ENCODE measurements at places on chromosomes 7 and 10. TPM values are rescaled to one million over a fixed set of nuclear protein-coding genes. Genes with fewer than 3 reads are reported as not detected.

GRCh38 chr10:118680197-118680596 is 74.6 kb downstream of the CACUL1 start:
- no peaks in the 10 kb centered on the region for H3K27me3 ChIP-seq
- no peak overlapping the region for H3K27ac ChIP-seq
- H3K4me1 ChIP-seq: no peaks in the 10 kb centered on the region
- H3K36me3 ChIP-seq: peaks cover 3% of the 10 kb centered on the region
- DNase-seq: no peak

DNA sequence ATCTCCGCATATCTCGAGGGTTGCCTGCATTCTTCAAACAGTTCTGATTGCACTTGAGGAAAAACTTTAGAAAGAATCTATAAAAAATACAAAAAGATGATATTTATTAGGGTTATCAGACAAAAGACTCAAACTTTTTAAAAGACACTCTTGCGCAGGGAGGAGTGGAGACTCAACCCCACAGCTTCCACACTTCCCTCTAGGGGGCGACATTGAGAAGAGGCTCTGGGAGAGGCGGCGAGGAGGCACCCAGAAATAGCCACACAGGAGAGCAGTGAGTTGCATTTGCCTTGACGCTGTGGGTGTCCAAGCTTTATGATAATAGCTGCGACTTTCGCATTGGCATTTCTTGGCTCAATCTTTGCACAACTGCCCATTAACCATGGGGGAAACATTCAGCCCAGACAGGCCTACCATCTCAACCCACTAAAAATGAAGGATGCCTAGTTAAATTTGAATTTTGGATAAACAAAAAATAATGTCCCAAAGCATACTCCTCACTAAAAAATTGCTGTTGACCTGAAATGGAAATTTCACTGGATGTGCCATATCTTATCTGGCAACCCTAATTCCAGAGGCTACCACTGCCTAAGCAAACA is 86.2 kb downstream of the EBF3 start:
- no peaks in the 10 kb centered on the region for H3K4me1 ChIP-seq
- no peak overlapping the region for H3K27ac ChIP-seq
- no peaks in the 10 kb centered on the region for H3K27me3 ChIP-seq
- no peaks in the 10 kb centered on the region for H3K36me3 ChIP-seq
- no peak for DNase-seq
- no peak overlapping the region for H3K4me3 ChIP-seq

DNA sequence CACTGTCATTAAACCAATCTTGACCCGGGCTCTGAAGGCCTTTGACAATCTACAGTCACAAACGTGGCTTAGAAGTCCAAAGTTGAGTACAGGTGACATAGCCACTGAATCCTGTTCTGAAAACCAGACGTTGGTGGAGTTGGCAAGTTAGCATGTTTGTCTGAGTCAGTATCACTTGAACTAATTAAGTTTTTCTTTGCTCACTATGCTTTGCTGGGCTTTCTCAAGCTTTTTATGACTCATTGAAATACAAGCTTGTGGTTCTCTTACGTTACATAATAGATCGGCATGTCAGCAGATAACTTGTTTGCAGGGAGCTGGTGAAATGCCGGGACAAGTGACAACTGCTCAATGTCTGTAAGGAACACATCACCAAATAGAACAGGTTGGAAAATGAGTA is 53.8 kb downstream of the ARL5B start:
- no peaks in the 10 kb centered on the region for H3K4me1 ChIP-seq
- no peaks in the 10 kb centered on the region for H3K27me3 ChIP-seq
- H3K27ac ChIP-seq: no peak overlapping the region
- no peak for DNase-seq

- no peaks in the 10 kb centered on the region for H3K27me3 ChIP-seq
- no peak overlapping the region for H3K4me3 ChIP-seq
- no peaks in the 10 kb centered on the region for H3K4me1 ChIP-seq
- DNase-seq: no peak
These were observed 388.7 kb upstream of the MGMT start for GRCh38 chr10:129078346-129078745.

GRCh38 chr7:101916041-101916800 is 98.8 kb downstream of the CUX1 start:
- no peak overlapping the region for H3K4me3 ChIP-seq
- H3K27me3 ChIP-seq: no peaks in the 10 kb centered on the region
- H3K36me3 ChIP-seq: peaks cover 8% of the 10 kb centered on the region
- no peak overlapping the region for H3K27ac ChIP-seq

DNA sequence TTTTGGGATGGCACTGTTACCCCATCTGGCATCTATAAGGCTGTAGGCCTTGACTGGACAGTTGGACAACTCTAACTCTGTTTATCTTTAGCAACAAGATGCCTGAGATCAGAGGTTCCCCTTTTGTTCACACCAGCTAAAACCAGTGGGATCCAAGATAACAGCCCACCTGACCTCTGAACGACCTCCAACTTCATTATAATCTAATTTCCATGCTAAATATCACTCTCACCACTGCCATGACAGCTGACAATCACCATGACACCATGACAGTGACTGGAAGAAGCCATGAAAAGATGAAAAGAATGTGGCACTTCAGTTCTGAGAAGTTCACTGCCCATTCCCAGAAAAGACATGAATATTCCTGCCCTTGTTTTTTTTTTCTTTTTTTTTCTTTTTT is 281.4 kb upstream of the TAC1 start:
- H3K4me3 ChIP-seq: no peak overlapping the region
- H3K4me1 ChIP-seq: no peaks in the 10 kb centered on the region
- no peaks in the 10 kb centered on the region for H3K36me3 ChIP-seq
- no peaks in the 10 kb centered on the region for H3K27me3 ChIP-seq

DNA sequence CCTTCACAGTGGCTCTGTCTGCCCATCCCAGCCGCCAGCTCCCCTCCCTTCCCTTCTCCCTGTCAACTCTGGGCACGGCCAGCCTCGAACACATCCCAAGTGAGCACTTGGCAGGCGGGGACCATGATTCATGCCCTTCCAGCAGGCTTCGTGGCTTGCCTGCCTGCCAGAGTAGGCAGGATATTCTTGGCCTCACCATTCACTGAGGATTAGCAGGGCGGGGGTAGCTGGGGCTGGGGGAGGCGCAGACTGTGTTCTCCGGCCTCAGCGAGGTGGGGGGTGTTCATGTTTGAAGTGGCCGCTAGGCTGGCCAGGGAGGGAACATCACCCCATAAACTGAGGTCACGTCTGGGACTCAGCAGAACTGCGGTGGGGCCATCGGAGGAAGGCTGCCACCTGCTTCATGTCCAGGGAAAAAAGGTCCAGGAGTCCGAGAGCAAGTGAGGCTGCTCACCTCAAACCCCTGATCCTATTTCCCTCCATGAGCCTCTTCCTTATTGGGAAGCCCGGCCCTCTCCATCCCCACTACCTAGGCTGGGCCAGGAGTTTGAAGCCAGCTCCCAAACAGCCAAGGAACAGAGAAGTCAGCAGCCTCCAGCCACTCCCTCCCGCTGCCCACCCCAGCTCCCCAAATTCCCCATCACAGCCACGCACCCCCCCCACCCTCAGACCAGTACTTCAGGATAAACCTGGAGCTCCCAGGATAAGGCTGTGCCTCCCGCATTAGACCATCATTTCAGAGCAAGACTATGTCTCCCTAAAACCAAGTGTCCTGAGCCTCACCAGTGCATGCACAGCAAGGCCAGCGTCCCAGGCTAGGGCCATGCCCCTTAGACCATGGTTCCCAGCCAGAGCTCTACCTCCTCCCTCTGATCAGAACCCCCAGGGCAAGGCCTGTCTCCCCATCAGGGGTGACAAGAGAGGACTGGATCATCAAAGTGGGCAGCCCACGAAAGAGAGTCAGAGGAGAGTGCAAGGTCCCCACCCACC is 42.8 kb upstream of the RABGEF1 start:
- no peak overlapping the region for H3K27ac ChIP-seq
- DNase-seq: no peak
- H3K36me3 ChIP-seq: no peaks in the 10 kb centered on the region
- H3K4me3 ChIP-seq: no peak overlapping the region

- DNase-seq: no peak
- no peak overlapping the region for H3K27ac ChIP-seq
- H3K4me3 ChIP-seq: no peak overlapping the region
- no peaks in the 10 kb centered on the region for H3K4me1 ChIP-seq
- peaks cover 36% of the 10 kb centered on the region for H3K36me3 ChIP-seq
These were observed 307.0 kb upstream of the IMMP2L start for GRCh38 chr7:111869280-111869679.

GRCh38 chr10:10772874-10773508 is 244.7 kb upstream of the CELF2 start:
- no peaks in the 10 kb centered on the region for H3K4me1 ChIP-seq
- H3K4me3 ChIP-seq: no peak overlapping the region
- H3K27me3 ChIP-seq: no peaks in the 10 kb centered on the region
- DNase-seq: no peak

DNA sequence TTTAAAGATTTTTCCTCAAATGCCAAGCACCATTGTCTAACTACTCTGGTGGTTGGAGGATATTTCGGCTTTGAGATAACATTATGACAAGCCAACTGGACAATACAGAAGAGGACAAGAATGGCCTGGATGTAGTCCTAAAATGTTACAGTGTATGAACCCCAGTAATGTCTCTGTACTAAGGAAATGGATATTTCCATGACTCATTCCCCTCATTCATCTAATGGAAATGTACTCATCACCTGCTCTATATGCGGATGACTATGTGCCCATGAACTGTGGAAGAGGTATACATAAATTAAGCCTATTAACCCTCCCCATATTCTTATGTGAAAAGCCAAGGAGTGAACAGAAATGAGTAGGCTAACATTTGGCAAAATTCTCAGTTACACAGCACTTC is 207.9 kb downstream of the CACNA2D1 start:
- H3K27me3 ChIP-seq: no peaks in the 10 kb centered on the region
- no peak overlapping the region for H3K4me3 ChIP-seq
- no peak for DNase-seq
- no peaks in the 10 kb centered on the region for H3K36me3 ChIP-seq
- no peak overlapping the region for H3K27ac ChIP-seq

GRCh38 chr7:18320971-18321567 is 174.5 kb upstream of the HDAC9 start:
- no peak overlapping the region for H3K4me3 ChIP-seq
- no peak for DNase-seq
- no peaks in the 10 kb centered on the region for H3K36me3 ChIP-seq
- no peaks in the 10 kb centered on the region for H3K27me3 ChIP-seq
- H3K4me1 ChIP-seq: no peaks in the 10 kb centered on the region
- no peak overlapping the region for H3K27ac ChIP-seq

- no peak for DNase-seq
- H3K4me1 ChIP-seq: no peaks in the 10 kb centered on the region
- no peak overlapping the region for H3K4me3 ChIP-seq
These were observed 52.9 kb downstream of the RELN start for GRCh38 chr7:103936558-103936957.

DNA sequence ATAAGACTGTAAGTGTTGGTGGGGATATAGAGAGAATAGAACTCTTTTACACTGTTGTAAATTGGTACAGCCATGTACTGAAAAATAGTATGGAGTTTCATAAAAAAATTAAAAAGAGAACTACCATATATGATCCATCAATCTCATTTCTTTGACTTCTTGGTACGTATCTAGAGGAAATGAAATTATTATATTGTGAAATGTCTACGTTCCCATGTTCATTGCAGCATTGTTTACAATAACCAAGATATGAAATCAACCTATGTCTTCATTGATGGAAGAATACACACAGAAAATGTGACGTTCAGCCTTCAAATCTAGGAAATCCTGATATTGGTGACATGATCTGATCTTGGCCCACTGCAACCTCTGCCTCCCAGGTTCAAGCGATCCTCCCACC is 32.0 kb downstream of the SHOC2 start:
- DNase-seq: no peak
- H3K27ac ChIP-seq: no peak overlapping the region
- H3K27me3 ChIP-seq: no peaks in the 10 kb centered on the region
- H3K36me3 ChIP-seq: no peaks in the 10 kb centered on the region
- H3K4me1 ChIP-seq: no peaks in the 10 kb centered on the region

DNA sequence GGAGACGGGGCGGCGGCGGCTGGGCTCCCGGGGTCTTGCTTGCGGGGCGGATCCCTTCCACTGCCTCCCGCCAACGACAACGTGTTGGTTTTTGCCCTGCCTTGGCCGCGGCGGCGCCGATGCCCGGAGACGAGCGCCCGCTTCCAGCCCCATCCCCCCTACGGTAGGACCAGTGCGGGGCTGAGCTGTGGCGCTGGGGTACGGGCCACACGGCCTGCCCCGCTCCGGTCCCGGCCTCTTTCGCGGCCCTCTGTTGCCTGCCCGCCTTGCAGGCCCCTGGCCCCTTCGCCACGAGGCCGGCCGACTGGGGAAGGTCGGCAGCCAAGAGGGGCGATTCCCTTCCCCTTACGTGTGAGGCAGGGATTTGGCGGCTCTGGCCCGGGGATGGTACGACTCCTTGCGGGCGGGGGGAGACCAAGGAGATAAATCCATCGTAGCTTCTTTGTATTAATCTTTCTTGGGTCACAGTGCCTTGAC is 488 bp downstream of the EIF4H start:
- peak overlapping the region; percentile 95 for H3K27ac ChIP-seq
- peak overlapping the region; percentile 91 for H3K4me3 ChIP-seq
- H3K4me1 ChIP-seq: peaks cover 50% of the 10 kb centered on the region
- no peak for DNase-seq

DNA sequence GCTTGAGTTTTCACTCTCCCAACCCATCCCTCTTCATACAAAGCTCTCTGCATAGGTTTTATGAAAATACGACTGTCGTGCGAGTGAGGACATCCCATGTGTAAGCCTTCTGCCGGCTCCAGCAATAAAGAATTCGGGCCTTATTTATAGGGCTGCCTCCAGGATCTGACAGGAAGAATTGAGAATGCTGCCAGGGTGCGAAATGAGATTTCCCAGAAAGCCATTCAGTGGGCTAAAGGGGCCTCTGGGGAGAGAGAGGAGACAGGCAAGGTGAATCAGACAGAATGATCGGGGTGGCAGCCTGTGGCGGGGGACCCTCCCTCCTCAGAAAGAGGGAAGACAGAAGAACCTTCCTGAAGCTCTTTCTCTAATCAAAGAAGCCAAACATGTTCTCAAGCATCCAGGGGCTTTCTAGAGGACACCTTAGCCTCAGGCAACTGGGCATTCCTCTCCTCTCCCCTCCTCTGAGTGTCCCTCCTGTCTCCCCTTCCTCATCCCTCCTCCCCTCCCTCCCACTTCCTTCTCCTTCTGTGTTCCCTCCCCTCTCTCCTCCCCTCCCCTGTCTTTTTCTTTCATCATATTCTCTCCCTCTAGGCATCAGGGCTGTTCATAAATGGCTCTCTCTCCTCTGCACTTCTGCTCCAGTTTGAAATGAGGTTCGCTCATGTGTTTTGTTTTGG is 410.9 kb downstream of the TYW1 start:
- no peaks in the 10 kb centered on the region for H3K4me1 ChIP-seq
- H3K36me3 ChIP-seq: no peaks in the 10 kb centered on the region
- no peak for DNase-seq
- no peak overlapping the region for H3K4me3 ChIP-seq

The AGR3 gene
- not detected for total RNA-seq

The ARID5B gene
- 6.1 TPM for total RNA-seq

The CRYGN gene
- not detected for total RNA-seq

The MOGAT3 gene
- total RNA-seq: 4.2 TPM

The USP6NL gene
- total RNA-seq: 15.0 TPM

The CPA2 gene
- total RNA-seq: not detected

The RPEL1 gene
- not detected for total RNA-seq

The SPDYE6 gene
- total RNA-seq: not detected
